ENCODE measurements at places on chromosomes 11 and 22.

DNA sequence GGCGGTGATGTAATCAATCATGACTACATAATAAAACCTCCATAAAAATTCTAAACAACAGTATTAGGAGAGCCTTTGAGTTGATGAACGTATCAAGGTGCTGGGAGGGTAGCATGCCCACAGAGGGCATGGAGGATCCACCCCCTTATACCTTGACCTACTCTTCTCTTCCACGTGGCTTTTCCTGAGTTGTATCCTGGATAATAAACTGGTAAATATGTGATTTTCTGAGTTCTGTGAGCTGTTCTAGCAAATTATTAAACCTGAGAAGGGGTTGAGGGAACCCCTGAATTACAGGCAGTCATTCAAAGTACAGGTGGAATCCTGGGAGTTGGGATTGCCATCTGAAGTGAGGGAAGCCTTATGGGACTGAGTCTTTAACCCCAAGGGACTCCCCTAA, 446.9 kb downstream of the DYNC2H1 start:
- no peak for DNase-seq

GRCh38 chr11:115580927-115581680, 76.9 kb upstream of the CADM1 start:
- no peak for DNase-seq

DNA sequence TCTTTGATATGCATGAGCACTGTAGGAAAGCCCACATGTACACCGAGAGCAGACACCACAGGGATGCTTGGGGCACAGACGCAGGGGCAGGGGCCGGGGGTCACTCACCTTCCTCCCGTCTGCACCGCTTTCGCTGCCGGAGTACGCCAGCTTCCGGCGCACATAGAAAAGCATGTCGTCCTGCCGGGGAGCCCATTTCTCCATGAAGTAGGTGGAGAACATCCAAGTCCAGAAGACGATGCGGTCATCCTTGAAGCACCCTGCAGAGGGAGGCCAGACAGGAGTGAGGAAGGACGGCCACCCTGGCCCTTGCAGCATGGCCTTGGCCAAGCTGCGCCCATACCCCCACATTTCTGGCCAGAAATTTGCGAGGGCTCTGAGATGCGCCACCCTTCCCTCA, 28.8 kb downstream of the KIAA0930 start:
- DNase-seq = no peak

GRCh38 chr11:81963018-81963417, 770.6 kb downstream of the FAM181B start:
- DNase-seq = no peak

GRCh38 chr11:73521621-73522020, 76.3 kb downstream of the FAM168A start:
- DNase-seq = no peak

- DNase-seq = no peak
These were observed at the start of gene SCN2B for GRCh38 chr11:118175993-118176777. SCN2B (minus strand) TSS chr11:118176639; CDS start chr11:118176431, 208 bp downstream.

DNA sequence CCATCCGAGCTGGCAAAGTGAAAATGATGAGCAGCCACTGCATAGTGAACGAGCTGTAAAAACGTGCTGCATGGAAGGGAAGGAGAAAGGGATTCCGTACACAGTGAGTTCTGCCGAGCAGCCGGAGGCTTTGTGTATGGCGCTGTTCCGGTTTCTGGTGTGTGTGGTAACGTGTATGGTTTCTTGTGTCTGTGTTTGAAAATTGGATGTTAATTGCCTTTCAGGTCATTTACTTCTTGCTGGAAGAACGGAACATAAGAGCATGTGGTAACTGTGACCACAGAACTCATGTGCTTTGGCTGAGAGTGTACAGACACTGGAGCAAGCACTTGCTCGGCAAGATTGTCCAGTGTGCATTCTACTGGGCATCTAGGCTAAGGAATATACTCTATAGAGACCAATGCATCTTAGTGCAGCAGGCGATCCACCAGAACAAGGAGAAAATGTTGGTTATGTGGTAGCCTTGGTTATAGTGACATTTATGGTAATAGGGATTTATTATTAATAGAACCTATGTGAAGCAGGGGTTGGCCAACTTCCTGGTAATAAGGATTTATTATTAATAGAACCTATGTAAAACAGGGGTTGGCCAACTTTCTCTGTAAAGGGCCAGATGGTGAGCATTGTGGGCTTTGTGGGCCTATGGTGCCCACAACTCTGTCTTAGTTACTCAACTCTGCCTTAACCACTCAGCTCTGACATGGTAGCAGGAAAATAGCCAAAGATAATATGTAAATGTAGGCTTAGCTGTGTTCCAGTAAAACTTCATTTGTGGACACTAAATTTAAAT, 49.2 kb downstream of the GRAMD1B start:
- no peak for DNase-seq

DNA sequence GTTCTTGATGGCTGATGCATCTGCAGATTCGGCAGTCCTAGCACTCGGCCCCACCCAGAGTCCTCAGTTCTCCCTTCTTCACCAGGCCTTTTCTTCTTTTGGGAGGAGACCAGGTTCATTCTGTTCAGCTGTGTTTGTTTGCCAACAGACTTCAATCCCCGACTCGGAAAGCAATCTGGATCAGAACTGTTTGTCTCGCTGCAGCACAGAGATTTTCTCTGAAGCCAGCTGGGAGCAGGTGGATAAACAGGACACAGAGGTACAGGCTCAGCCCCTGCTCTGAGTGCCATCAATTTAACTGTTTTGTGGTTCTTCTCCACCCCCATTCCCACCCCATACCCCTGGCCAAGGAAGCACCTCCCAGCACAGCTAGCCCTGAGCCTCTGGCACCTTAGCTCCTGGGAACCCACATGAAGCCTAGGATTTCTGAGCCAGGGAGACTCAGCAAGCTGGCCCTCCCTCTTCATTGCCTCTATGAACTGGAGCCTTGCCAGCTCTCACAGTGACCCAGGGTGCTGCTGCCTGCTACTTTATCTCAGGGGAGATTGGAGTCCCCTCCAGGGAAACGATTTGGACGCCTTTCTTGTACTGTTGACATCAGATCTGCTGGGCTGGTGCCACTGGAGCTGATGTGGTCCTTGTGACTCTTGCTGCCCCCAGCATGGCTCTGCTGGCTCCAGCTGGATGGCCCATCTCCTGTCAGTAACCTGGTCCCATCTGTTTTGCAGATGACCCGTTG, 58.2 kb upstream of the HORMAD2 start:
- no peak for DNase-seq

DNA sequence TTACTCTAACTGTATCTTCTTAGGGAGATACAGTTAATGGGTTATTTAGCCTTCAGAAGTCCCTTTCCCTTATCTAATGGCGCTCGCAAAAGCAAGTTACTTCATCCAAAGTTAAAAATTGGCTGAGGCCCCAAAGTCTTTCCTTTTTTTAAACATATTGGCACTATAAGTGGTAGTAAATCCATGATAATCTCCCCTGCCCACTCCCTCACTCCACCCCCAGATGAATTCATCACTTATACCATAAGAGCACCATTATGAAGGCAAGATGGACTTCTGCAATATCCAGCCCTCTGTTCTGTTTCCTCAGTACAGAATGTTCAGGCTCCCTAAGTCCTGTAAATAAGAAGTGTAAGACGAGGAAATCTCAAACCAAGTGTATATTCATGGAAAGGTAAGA, 37.7 kb downstream of the CHKA start:
- DNase-seq = no peak

GRCh38 chr11:9210922-9211320, 54.2 kb downstream of the DENND5A start:
- DNase-seq = no peak

DNA sequence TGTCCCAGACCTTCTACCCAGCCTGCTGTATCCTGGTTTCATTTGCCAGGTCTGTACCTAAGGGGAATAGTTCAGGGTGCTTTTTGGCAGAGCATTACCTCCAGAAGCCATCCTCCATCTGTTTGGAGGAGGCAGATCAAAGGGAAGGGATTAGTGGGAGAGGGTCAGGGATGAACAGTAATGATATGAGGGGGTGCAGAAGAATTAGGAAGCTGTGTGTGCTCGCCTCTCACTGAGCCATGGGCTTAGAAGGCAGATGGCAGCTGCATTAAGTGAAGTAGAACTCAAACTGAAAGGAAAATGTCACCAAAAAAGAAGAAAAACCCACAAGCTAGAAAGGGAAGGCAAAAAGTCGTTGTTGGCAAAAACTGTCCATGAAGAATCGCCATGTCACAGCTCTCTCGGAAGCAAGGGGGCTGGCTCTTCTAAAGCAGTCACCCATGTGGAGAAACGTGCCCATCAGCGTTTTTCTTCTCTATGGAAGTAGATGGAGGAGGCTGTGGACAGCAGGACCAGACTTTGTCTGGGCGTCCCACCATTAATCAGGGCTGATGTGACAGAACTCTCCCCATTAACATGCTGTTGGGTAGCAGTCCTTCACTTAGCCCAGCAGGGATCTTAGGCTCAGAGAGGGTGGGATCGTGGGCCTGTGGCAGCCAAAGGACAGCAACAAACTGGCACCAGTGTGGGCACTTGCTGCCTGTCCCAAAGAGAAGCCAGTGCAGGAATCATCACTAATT, 46.8 kb downstream of the CEP164 start:
- no peak for DNase-seq
